ENCODE measurements at places on chromosomes 6 and 20. TPM values are rescaled to one million over a fixed set of nuclear protein-coding genes. Genes with fewer than 3 reads are reported as not detected.

Gene SLC22A16
- polyA plus RNA-seq: not detected

Gene ZBTB46
- 6.7 TPM for polyA plus RNA-seq

DNA sequence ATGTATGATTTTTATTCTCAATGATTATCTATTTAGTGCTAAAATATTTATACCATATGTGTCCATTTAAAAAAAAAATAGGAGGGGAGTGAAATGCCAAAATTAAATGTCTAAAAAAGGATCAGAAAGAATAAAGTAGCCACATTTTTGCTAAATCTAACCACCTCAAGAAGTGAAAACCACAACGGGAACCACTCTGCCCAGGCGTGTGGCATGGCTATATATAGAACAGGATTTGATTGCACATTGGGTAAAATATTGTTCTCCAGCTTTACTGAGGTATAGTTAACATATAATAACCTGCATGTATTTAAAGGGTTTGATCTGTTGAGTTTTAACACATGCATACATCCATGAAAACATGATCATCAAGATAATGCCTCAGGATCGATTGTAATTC lies 19.0 kb upstream of the AFDN start:
- DNase-seq: no peak

DNA sequence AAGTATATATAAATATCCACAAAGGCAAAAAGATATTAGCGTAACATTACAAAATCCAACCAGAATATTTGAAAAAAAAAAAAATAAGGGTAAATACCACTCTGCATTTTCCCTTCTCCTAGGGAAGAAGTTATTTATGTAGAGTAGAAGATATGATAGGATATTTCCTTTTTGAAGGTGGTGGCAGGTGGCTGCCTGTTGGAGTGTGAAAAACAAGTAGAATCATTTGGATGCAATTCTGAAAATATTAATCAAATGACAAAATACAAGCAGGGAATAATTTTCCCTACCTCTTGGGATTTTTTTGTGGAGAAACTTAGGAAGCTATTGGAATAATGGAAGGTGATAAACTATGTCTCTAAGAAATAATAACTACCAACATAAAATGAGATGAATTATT lies 62.5 kb upstream of the OGFRL1 start:
- no peak for DNase-seq

Gene ZSCAN26
- 11.4 TPM for polyA plus RNA-seq

DNA sequence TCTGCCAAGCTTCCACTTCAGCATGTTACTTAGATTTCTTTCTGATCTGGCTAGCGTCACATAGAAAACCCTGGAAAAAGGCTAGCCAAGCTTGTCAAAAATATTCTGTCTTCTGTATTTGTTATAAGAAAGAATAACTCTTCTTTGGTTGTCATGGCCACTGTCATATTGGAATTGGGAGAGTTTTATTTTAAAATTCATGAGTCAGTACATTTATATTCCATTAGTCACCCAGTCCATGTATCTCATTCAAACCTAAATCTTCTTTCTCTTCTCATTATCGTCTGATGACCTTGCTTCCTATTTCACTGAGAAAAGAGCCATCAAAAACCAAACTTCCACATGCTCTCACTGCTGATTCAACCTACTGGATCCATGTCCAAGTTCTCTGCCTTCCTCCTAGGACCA lies 65.7 kb downstream of the EPM2A start:
- DNase-seq: no peak

GRCh38 chr20:62815066-62815991 lies 1.5 kb upstream of the COL9A3 start:
- DNase-seq: peak; percentile 83

Gene DPPA5
- not detected for polyA plus RNA-seq

Gene CDSN
- 0.11 TPM for polyA plus RNA-seq

DNA sequence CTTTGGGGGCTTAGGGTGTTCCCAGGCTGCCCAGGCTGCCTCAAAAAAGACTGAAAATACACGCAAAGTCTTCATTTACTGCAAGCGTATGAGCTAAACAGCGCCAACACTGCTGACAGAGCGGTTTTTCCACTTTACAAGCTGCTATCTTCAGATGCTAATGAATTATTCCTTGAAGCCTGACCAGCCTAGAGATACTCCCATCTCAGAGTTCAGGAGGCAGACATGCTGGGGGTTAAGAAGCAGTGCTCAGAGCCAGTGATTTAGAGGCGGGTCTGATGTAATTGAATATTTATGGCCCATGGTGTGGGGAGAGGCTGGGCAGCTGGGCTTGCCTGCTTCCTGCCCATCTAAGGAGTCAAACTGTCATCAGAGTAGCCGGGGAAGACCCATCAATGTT lies 241.4 kb downstream of the SLC24A3 start:
- DNase-seq: no peak

Gene FAM184A
- polyA plus RNA-seq: 2.9 TPM

Gene MYLK2
- 0.54 TPM for polyA plus RNA-seq

GRCh38 chr20:20167698-20168097 lies 115.4 kb downstream of the CFAP61 start:
- DNase-seq: peak; percentile 26

DNA sequence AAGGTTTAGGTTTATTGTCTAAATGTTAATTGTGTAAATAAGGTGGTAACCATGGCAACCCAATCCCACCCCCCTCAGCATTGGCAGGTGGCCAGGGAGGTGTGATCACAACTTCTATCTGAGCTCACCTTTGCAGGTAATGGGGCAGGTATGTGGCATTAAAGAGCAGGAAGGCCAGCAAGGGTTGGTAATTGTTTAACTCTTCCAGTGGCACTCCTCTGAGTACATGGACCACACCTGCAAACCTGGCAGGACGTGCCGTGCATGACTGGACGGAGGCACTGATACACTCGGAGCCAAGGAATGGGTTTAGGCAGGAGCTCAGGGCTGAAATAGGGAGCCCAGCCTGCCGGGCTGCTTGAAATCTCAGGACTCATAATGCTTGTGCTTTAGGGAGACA lies 107.0 kb upstream of the BMP2 start:
- no peak for DNase-seq

GRCh38 chr6:56072856-56073255 lies 174.5 kb downstream of the COL21A1 start:
- DNase-seq: no peak

DNA sequence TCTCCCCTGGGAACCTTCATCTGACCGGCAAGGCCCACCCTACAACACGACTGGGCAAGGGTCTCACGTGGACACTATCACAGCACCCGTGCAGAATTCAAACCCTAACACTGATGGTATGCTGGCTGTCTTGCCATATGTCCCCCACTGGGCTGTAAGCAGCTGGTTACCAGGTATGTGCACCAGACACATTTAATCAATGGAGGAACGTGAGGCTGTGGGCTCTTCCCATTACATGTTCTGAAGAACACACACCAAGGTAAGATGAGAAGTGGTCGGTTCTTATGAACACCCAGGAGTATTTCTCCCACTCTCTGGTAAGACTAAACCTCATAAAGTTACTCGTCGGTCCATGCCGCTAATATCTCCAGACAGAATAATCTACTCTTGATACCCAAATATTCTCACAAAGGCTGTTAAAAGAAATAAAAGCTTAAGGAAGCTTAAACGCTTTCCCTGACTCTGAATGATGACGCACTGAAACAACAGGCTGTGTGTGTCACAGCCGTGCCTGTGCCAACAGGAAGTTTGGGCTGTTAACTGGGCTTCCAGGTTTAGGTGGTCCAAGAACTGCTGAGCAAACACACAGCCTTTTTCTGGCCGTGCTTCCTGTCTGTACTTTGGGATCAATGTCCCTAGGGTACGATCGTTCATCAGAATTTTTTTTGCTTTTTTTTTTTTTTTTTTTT lies 75.3 kb downstream of the SLC23A2 start:
- DNase-seq: peak; percentile 87

GRCh38 chr6:36829919-36830544 lies 9.2 kb downstream of the CPNE5 start:
- peak; percentile 82 for DNase-seq

Gene TNFRSF6B
- polyA plus RNA-seq: 2.7 TPM

- no peak for DNase-seq
Measured at GRCh38 chr20:49661560-49662329, 51.9 kb downstream of the B4GALT5 start.

All from right cardiac atrium (tissue), 5 donors.